ENCODE measurements at places on chromosomes 16 and 17.

DNA sequence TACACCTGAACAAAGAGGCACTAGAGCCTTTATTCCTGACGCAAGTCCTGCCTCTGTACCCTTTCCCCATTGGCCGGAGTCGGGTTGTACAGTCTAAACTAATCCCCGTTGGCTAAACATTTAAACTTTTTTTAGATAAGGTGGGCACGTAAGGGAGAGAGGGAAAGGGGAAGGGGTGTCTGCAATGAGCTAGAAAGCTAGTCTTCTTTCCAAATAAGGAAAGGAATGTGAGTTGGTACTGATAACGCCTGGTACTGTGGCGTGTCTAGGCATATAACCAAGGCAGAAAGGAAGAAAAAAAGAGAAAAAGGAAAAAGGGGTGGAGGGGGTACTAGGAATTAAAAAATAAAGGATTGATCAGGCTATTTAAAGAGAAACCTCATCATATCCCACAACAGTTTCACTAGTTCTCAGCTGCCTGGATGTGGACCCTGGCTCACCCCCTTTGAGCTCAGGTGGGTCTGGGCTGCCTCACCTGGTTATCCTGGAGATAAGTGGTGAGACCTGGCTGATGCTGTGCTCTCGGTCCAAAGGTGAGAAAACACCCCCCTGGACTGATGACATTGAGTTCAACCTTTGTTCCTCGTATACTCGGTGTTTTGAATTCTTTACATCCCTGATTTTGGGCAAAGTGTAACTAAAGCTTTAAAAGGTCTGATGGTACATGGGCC, 90.9 kb upstream of the EEF2KMT start:
- DNase-seq = no peak

- no peak for DNase-seq
These were observed 499.8 kb upstream of the CDH11 start for GRCh38 chr16:65621640-65622039.

DNA sequence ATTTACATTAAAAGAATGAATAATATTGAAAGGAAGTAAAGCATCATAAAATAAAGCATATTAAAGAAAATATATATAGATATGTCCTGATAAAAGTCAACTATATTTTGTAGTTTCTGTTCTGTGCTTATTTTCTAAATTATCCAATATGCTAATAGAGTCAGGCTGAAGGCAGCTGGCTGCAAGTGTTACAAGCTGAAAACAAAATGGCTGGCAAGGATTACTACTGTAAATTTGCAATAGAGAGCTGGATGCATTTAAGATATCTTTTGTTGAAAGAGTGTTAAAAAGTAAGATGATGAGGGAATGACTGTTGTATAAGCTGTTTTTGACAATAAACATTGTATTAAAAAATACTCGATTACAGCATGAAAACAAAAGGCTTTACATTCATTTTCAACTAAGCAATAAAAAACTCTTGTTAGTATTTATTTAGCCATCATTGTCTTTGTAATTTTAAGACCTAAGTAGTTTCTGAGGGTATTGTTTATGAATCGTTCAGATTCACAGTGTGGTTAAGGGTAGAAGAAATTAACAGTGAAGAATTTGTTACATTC, 76.3 kb downstream of the TANC2 start:
- DNase-seq = no peak

GRCh38 chr17:29049541-29050145, 6.7 kb downstream of the PIPOX start:
- no peak for DNase-seq

DNA sequence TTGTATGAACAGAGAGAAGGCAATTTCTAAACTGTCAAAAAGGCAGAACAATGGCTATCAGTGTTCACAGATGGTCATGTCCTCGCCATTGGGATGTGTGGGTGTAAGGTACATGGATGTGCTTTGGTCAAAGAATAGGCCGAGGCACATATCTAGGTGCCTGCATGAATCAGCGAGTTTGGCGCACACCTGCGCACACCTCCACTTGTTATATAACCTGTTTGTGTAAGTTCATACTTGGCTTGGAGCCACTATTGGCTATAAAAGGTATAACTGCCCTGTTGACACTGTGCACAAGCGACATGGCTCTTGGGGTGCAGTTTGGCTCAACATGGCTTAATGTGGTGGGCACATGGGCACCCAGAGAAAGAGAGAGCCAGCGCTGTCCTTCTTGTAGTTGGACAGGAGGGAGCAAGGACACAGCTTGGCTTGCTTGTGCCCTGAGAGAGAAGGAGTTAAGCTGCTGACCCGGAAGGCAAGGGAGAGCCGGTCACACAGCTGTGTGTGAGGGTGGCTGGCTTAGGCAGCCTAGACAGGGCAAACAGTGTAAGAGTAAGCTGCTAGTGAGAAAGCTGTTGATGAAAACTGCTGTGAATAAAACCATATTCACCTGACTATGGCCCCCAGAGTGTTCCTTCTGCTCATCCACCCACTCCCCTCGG, 499.1 kb downstream of the KCNJ2 start:
- no peak for DNase-seq

DNA sequence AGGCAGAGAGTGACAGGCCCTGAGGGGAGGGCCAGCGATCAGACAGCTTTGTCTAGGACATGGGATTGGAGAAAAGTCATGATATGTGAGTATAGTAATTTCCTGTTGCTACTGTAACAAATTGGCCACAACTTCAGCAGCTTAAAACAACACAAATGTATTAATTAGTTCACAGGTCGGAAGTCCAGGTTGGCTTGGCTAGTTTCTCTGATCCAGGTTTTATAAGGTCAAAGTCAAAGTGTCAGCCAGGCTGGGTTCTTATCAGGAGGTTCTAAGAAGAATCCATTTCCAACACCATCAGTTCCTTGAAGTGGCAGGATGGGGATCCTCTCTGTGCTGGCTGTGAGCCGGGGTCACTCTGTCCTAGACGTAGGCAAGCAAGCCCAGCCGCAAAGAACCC, 76.2 kb upstream of the SEC14L1 start:
- DNase-seq = no peak

GRCh38 chr16:56898847-56899246, 33.1 kb upstream of the HERPUD1 start:
- no peak for DNase-seq

DNA sequence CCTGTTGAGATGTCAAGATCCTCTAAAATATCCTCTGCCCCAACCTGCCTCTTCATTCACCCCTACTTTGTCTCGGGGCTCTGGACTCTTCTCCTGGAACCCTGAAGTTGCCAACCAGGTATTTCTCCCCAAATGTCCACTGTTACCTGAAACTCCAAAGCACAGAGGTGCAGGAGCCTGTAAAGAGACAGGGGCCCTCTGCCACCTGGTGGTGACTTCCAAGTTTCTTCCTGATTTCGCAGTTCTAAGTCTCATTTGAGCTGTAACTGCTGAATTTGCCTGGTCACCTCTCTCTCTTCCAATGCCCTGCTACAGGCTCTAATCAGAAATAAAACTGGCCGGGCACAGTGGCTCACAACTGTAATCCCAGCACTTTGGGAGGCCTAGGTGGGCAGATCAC, 77.1 kb upstream of the RCVRN start:
- no peak for DNase-seq

DNA sequence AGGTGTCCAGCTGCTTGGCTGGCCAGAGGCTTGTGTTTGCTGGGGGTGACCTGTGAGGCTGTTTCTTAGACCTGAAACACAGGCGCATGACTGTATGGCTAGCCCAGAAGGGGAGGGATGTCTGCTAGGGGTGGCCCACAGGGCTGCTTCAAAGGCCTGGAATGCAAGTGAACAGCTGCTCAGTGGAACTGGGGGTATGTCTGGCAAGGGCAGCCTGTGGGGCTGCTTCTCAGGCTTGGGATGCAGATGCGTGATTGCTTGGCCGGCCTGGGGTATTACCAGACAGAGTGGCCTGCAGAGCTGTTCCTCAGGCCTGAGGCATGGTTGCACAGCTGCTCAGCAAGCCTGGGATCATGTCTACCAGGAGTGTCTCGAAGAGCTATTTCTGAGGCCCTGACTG, 20.5 kb downstream of the TANC2 start:
- no peak for DNase-seq

- no peak for DNase-seq
These were observed 9.4 kb downstream of the CD300LD start for GRCh38 chr17:74582633-74583032.

DNA sequence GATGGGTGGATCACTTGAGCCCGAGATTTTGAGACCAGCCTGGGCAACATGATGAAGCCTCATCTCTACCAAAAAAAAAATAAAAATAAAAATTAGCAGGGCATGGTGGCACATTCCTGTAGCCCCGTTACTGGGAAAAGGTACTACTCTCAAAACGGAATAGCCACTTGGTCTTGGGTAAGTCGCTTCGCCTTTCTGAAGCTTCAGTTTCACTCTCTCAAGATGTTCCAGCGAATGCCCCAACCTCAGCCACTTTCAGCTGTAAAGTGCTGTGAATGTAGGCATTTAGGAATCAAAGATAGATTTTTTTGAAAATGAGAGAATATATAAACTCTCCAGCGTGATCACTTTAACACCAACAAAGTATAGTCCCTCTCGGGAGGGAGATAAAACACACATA, 154.1 kb upstream of the HS3ST3A1 start:
- no peak for DNase-seq

GRCh38 chr17:67639979-67640378, 77.8 kb upstream of the NOL11 start:
- no peak for DNase-seq

- DNase-seq = no peak
These were observed 8.3 kb downstream of the FLCN start for GRCh38 chr17:17228521-17229279.

DNA sequence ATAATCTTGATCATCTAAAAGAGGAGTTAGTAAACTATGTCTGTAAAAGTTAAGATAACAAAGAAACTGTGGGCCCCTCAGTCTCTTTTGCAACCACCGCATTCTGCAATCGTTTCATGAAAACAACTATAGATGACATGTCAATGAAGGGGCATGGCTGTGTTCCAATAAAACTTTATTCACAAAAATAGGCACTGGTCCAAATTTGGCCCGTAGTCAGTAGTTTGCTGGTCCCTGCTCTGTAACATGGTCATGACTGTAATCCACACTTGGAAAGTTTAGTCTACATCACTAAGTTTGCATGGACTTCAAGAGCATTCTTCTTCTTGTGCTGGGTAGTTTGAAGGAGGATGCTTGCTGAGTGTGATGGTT, 299.3 kb upstream of the PSMD7 start:
- no peak for DNase-seq

- DNase-seq = no peak
These were observed 16.3 kb upstream of the ZFPM1 start for GRCh38 chr16:88436796-88437195.

DNA sequence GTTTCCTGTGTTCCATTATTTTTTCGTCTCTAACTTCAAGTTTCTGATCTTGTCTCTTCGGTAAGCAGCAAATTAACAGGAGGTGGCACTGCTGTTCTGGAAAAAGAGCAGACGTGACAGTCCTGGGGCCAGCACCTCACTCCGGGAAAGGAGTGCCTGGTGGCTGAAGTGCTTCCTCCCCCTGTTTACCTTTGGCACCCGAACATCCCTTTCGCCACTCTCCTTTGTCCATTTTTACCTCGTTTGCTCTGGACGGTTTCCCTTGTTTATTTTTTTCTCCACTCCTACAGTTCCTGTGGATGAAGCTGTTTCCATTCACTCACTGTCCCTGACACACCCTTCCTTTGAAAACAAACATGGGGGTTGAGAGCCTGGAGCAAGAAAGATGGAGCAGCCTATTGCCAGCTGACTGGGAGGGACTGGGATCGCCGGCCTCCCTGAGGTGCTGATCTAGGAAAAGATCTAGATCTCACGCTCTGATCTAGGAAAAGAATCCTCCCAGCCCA, 12.6 kb downstream of the SAP30BP start:
- DNase-seq = no peak

- no peak for DNase-seq
These were observed 19.7 kb downstream of the DEXI start for GRCh38 chr16:10922328-10923145.

DNA sequence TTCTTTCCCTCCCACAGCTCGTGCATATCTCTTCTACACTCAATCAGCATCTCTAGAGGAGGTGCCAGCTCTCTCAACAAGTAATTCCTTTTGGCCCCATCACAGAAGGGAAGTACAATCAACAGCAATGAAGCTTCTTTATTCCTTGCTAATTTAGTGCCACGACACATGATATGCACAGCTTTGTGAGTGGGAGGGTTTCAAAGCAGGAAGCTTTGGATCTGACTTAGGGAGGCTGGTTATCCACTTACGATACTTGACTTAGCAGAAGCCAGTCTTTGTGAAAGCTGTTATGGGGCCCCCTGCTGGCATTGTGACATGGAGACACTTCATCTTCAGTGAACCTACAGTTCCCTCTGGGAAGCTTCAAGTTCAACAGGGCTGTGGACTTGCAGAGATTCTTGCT, 81.0 kb downstream of the TMEM100 start:
- peak; percentile 19 for DNase-seq

DNA sequence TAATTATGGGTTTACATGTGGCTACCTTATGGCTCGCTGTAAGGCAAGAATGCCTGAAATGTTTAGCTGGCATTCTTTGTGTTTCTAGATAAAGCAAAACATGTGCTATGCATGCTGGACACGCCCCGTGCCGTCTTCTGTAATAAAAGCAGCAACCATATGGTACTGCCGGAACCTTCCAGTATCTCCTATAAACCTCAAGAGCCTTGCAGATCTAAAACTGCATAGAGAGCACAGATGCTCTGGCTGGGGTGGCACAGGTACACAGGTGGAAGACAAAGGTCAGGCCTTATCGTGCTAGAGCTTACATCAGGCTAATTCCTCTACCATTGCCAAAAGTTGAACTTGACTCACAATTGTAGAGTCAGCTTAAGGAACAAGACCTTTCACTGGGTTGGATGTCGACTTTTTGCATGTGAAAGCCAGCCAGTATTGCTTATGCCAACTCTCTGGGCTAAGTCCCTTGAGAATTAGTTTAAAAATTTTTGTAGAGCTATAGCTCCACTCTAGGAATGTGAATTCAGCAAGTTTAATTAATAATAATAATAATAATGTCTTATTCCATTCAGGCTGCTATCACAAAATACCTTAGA, 187.4 kb upstream of the CACNG5 start:
- DNase-seq = no peak

DNA sequence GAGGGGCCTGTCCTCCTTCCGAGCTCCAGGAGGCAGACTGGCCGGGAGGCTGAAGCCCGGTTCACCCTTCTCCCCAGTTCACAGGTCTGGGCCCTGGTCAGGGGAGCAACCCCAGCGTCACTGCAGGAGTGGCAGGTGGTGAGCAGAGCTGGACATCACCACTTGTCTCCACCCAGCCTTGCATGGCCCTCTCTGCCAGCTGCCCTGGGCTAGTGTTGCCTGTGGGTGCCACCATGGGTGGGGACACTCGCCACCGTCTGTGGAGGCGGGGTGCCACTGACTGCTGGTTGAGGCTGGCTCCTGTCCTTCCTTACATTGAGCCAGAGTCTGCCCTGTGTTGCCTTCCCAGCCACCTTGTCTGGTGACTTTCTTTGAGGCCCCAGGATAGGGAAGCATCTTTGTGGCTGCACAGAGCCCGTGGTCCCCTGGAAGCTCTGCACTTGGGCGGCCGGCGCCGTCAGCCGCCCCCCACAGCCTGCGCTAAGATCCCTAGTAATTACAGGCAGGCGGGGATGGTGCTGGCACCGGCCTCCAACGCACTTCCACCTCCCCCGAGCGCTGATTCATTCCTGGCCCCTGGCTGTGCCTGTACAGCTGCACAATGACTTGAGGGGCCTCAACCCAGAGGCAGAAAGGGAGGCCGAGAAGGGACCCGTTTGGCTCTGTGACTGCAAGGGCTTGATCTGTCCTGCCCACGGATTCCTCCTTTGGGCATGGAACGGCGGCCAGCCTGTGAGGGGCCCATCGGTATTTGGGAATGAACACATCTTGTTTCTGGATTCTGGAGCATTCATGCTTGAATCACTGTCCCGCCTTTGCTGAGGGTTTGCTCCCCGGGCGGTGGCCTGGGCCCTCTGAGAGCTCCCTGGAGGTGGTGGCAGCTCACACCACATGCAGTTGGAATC, 5.2 kb downstream of the BAIAP2 start:
- DNase-seq = no peak

- DNase-seq = no peak
These were observed 11.3 kb downstream of the TIMM22 start for GRCh38 chr17:1008008-1008761.
